ENCODE measurements at places on chromosomes 11 and 22.

DNA sequence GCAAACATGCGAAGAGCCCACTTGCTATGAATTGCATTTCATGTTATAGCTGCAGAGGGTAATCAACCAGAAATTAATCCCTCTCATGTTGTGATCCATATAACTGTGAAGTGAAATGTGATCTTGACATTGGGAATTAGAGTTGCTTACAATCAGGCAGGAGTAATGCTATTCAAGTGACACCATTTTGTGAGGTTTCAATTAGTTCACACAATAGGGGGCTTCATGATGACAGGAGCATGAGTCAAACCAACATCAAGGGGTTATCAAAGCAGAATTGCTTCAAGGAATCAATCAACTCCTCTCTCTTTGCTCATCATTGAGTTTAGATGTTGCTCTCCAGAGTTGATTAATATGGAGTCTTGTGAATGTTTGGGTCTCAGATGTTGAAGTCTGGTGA lies 1585.2 kb upstream of the TENM4 start:
- no peak for DNase-seq

DNA sequence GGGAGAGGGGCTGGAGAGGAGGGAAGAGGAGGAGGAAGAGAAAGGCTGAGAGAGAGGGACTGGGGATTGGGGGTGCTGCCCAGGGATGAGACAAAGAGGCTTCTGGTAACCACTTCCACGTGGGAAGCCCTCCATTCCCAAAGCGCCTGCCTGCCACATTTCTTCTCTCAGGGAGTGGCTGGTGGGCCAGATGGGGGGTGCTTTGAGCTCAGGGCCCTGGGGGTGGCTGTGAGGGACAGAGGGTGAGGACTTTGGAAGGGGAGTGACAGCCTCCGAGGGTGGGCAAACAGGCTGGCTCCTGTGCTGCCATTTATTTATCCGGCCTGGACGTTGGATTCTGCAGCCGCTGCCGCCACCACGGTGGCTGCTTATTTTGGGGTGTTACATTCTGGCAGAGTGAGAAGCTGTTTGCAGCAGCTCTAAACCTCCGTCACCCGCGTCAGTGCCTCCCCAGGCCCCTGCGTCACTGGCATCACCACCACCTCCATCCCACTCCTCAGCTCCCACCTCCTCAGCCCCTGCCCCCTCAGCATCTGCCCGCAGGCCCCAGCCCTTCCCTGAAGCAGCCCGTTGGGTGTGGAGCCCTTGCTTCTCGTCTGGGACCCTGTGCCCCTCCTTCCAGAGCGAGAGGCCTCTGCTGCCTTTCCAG lies 1.6 kb downstream of the RTN4RL2 start:
- no peak for DNase-seq

DNA sequence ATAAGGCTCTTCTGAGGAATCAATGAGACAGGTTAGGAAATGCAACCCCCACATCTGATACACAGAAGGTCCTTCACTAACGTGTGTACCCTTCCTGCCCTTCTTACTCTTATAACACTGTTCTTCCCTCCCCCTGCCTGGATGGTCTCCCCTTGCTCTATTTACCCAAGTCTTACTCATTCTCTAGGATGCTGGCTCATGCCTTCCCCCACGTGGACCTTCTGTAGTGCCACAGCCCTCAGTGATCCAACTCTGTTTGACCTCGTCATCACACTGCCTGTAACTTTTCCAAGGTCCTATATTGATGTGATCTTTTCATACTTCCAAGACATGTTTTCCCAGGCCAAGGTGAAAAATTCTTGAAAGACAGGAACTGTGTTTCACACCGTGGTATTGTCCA lies 79.8 kb downstream of the C11orf58 start:
- no peak for DNase-seq

GRCh38 chr11:62671236-62671607 lies 251 bp upstream of the UQCC3 start:
- no peak for DNase-seq
